PC-9 (cell line): ENCODE measurements at places on chromosomes 12 and 14. TPM values are rescaled to one million over a fixed set of nuclear protein-coding genes. Genes with fewer than 3 reads are reported as not detected.

- no peak overlapping the region for H3K27ac ChIP-seq
- DNase-seq = no peak
- no peaks in the 10 kb centered on the region for H3K27me3 ChIP-seq
- no peak overlapping the region for H3K4me3 ChIP-seq
- H3K36me3 ChIP-seq = no peaks in the 10 kb centered on the region
These were observed 255.6 kb upstream of the GRIP1 start for GRCh38 chr12:66934302-66935062.

GRCh38 chr14:74836251-74836960 is 39.5 kb downstream of the PROX2 start:
- no peak for DNase-seq
- H3K4me1 ChIP-seq = no peaks in the 10 kb centered on the region
- peak overlapping the region; percentile 1; the same call in 1 of the 2 replicates for H3K27ac ChIP-seq
- H3K27me3 ChIP-seq = no peaks in the 10 kb centered on the region
- H3K4me3 ChIP-seq = no peak overlapping the region

DNA sequence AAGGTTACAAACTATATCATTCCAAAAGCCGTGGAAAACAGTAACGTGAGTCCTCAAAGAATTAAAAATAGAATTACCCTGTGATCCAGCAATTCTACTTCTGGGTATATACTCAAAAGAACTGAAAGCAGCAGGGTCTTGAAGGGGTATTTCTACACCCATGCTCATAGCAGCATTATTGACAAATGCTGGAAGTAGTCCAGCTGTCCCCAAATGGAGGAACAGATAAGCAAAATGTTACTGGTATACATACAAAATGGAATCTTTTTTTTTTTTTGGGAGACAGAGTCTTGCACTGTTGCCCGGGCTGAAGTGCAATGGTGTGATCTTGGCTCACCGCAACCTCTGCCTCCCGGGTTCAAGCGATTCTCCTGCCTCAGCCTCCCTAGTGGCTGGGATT is 32.9 kb downstream of the ADIPOR2 start:
- no peak for DNase-seq
- H3K27ac ChIP-seq = no peak overlapping the region
- no peak overlapping the region for H3K4me3 ChIP-seq
- H3K36me3 ChIP-seq = 0 out of 2 replicates have a peak, but pooled peaks cover 2% of the 10 kb centered on the region
- no peaks in the 10 kb centered on the region for H3K4me1 ChIP-seq
- no peaks in the 10 kb centered on the region for H3K27me3 ChIP-seq

Gene FOXN3
- 4.2 and 5.3 TPM in 2 replicates for total RNA-seq
